ENCODE measurements at places on chromosomes 6 and 20. TPM values are rescaled to one million over a fixed set of nuclear protein-coding genes. Genes with fewer than 3 reads are reported as not detected.
A peak's percentile ranks its signal among the peaks of the same experiment; 100 is the strongest.

DNA sequence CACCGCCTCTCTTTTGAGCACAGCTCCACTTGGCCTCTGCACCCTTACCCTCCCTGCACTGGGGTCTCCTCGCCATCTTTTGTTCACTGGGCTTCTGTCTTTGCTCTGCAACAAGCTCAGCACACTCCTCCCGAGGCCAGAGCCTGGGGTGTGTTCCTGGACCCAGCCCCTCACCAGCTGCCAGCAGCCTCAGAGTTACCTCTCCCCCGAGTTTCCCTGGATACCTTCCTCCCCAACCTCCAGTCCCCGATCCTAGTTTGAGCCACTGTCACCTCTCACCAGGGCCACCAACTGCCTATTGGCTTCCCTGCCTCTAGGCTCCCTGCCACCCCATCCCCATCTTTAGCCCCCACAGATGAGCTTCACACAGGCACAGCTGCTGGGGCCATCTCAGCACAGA, 12.3 kb downstream of the CYP21A2 start:
- no peak for DNase-seq

- DNase-seq, result no peak
Observed at GRCh38 chr6:169880516-169880915, 129.1 kb downstream of the ERMARD start.

DNA sequence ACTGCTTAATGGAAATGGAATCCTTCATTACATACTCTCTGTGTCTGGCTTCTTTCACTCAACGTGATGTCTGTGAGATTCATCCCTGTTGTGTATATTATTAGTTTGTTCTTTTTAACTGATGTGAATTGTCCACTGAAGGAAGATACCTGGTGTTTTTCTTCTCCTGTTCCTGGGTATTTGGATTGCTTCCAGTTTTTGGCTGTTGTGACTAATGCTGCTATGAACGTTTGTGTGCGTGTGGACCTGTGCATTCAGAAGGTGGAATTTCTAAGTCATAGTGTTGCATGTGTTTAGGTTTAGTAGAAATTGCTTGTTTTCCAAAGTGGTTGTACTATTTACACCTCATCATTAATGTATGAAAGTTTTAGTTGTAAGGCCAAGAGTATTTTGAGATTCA, 3.8 kb downstream of the TULP4 start:
- DNase-seq, result no peak

- no peak for DNase-seq
Observed at GRCh38 chr6:21731411-21732031, 138.0 kb downstream of the SOX4 start.

DNA sequence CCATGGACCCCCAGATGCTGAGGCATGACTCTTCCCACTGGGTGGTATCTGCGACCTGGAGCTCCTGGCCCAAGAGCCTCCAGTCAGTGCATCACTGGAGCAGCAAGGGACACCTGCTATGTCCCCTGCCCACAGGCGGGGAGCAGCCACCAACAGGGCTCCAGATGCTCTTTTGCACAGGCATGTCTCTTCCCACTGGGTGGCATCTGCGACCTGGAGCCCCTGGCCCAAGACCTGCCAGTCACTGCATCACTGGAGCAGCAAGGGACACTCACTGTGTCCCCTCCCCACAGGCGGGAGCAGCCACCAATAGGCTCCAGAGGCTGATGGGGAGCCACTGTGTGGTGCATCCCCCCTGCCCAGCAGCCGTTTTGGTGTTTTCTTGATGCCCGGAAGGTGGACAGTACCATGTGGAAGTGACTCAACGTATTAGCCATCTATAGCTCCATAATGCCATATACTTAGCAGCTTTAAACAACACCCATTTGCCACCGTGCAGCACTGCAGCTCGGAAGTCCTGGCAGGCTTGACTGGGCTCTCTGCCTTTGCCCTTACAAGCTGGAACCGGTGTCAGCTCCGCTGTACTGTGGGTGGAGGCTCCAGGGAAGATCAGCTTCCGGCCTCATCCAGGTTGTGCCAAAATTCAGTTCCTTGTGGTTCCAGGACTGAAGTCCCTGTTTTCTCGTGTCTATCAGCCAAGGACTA, 124.9 kb upstream of the CST7 start:
- DNase-seq, result no peak

- no peak for DNase-seq
Observed at GRCh38 chr20:819680-820322, 13.7 kb upstream of the FAM110A start.

- no peak for DNase-seq
Observed at GRCh38 chr20:8994045-8994444, 74.8 kb upstream of the PLCB4 start.

The PLN gene
- 4.8 TPM for polyA plus RNA-seq

The SRMS gene
- polyA plus RNA-seq, result not detected

The CITED2 gene
- 142 TPM for polyA plus RNA-seq

- no peak for DNase-seq
Observed at GRCh38 chr6:106227612-106228507, 97.7 kb downstream of the ATG5 start.

- DNase-seq, result no peak
Observed at GRCh38 chr6:78484198-78485064, 382.9 kb upstream of the IRAK1BP1 start.

DNA sequence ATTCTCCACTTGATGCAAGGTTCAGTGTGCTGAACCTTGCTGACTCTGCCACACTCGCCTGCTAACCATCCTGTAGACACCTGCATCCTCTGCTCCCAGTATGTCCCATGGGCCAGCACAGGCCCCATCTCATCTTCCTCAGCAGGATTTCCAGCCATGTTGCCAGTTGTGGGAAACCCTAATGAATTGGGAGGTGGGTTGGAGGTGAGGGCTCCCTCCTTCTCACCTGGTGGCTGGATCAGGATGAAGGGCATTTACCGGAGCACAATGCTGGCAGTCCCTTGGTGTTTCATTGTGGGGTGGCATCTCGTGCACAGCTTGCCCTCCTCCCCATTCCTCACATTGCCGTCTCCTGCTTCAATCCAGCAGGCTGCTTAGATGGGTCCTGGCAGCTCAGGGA, 204.3 kb upstream of the FOXQ1 start:
- no peak for DNase-seq

- DNase-seq, result peak; percentile 35
Observed at GRCh38 chr20:34708621-34709043, 4.5 kb downstream of the TP53INP2 start.

DNA sequence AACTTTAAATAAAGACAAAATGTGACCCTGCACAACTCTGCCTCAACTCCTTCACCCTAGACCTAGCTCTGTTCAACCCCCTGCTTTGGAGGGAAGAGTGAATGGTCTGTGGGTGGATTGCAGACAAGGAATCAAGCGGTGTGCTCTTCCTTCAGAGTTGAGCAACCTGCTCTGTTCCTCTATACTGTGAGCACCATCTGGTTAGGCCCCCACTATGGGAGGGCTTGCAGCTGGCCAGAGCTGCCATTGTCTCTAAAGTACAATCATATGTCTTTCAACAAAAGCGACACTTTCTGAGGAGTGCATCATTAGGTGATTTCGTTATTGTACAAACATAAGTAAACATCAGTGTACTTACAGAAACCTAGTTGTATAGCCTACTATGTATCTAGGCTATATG, 406.1 kb upstream of the MARCKS start:
- DNase-seq, result no peak

The PLG gene
- polyA plus RNA-seq, result 8.7 TPM

DNA sequence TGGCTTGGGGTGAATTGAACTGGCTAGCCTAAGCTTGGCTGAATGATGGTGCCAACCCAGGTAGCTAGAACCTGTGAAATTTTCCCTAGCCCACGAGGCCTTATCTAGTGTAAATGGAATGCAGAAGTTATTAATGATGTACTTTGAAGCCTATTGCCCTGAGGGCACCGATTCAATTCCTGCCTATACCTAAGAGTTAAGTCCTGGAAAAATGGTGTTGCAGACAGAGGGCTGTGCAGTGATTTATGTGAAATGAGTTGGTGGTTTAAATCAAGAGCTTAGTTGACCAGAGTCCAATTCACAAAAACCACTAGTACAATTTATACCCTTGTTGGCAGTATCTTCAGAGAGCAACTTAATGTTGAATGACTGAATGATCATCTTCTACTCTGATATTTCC, 373.8 kb upstream of the JAG1 start:
- no peak for DNase-seq

The SERPINB1 gene
- 19.3 TPM for polyA plus RNA-seq

The BANF2 gene
- polyA plus RNA-seq, result 0.38 TPM

- DNase-seq, result peak; percentile 62
Observed at GRCh38 chr6:149862922-149863697, 1.0 kb downstream of the LRP11 start.

The ERVFRD-1 gene
- 0.13 TPM for polyA plus RNA-seq

GRCh38 chr6:19303383-19303782, 533.8 kb upstream of the ID4 start:
- peak; percentile 39 for DNase-seq

The GCNT2 gene
- 15.3 TPM for polyA plus RNA-seq

The DCDC2 gene
- polyA plus RNA-seq, result 136 TPM

DNA sequence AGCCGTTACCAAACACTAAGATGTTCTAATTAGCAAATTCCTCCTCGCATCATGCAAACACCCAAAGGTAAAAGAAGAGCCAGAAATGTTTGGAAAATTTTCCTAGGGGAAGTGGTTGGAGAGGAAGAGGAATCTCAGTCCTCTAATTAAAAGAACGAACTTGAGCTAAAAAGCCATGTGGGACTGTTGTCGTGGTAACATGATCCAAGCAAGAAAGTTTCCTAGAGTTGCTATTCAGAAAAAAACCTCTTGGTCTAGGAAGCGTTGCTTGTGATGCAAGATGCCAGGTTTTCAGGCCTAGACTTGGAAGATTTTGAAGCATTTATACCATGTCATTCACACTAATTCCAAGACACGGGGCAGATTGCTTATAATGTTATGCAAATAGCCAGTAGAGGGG, 106.8 kb upstream of the DOK5 start:
- DNase-seq, result no peak

- DNase-seq, result no peak
Observed at GRCh38 chr20:19527509-19527908, 230.5 kb upstream of the RIN2 start.

DNA sequence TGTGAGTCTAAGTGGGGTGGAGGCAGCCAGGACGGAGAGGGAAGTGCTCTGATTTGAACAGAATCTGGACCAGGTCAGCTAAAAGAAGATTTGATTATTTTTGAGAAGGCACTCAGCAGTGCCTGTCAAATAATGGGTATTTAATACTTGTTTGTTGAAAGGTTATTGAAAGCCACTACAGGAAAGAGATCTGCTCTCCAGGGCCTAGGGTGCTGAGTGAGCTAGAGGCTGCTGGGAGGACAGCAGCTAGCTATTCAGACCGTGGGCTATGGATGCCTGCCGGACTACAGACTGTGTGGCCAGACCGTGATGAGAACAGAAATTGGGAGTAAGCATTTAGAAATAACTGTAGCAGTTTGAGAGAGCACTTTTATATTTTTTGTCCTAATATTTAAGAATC, 8.8 kb downstream of the SLC35F1 start:
- no peak for DNase-seq

All from left kidney (tissue), 8 donors.